ENCODE measurements at places on chromosomes 3 and 15.

- DNase-seq, result no peak
Observed at GRCh38 chr15:31304751-31305365, 21.8 kb upstream of the KLF13 start.

DNA sequence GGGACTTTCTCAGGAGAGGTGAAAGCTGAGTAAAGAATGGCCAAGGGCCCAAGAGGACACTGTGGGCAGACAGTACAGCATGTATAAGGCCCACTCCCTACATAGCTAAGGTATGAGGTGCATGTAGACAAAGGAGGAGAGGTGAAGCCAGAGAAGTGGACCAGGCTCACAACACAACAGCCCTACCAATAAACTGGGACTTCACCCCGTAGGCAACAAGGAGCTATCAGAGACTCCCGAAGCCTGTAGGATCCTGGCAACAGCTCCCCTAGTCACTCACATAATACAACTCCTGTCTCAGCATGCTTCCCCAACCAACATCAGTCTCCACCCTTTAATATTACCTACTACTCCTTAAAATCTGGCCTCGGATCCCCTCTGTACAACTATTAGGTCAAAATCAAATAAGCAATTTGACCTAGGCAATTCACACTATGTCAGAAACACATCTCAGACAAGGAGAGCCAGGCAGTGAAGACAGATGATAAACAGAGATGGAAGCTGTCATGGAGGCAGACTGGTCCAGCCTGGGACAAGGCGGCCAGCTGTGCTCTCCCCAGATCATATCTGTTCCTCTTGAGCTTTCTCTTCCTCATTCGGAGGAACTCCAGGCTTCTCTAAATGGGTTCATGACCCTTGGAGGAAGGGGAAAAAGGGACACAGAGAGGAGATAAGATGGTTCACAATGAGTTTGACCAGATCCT is 1.4 kb downstream of the XXYLT1 start:
- DNase-seq, result no peak

DNA sequence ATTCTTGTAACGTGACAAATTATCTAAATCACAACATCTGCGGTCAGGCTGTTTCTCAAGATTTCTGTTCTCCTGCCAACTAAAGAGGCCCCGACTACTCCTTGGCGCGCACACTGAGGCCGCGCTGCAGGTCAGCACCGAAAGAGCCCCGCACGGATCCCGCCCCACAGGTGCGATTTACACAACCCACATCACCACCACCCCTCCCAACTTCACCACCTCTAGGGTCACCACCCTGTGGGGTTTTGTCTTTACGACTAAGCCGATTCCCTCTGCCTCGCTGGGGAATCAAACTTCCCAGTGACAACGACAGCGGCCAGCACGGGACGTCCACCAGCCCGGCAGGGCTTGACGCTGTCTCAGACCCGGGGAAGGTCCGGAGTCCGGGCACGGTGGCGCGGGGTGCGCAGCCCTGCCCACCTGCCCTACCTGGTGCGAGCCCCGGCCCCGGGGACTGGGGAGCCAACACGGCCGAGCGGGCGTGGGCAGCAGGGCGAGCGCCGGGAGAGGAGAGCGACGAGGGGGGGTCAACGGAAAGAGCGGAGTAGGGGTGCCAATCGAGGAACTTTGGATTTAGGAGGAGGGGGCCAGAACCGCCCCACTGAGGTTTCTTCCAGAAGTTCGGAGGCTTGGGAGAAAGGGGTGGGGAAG is 764 bp downstream of the UACA start:
- no peak for DNase-seq

DNA sequence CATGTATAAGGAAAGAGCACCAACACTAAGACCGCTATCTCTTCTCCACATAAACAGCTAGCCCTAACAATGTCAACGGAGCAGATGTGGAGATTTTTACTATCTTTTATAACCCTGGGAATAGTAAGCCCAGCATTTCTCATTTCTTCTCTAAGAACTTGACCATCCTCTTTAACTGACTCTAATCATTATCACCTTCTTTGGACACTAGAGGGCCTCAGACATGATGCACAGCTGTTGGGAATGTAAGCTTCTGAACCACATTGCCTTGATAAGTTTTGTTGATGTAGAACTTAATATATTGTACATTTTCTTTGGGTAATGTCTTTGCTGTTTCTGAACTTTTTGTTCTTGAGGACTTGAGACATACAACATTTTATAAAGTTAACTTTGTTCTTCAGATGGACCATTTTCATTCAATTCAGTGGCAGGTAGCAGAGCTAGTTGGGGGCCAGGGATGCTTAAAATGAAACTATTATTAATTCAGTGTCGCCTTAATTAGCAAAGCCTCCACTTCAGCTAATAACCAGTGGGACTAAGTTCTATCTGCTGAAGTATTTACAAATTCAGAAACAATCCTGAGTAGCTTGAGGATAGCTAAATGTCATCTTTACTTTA is 9.6 kb upstream of the TAGLN3 start:
- DNase-seq, result no peak

GRCh38 chr3:125318167-125318865 is 56.8 kb downstream of the ZNF148 start:
- DNase-seq, result no peak

GRCh38 chr15:74768099-74768770 is 13.6 kb upstream of the CSK start:
- no peak for DNase-seq

GRCh38 chr3:24520976-24521419 is 26.3 kb upstream of the THRB start:
- DNase-seq, result no peak
